Activated naive CD4-positive, alpha-beta T cell treated with anti-CD3 and anti-CD28 coated beads, Interleukin-2, amount 50 U/mL, for 72 hours (primary cell): ENCODE measurements at places on chromosomes 7 and 10.

- DNase-seq: peak; percentile 54
Observed at GRCh38 chr10:6507311-6507710, 72.8 kb downstream of the PRKCQ start.

DNA sequence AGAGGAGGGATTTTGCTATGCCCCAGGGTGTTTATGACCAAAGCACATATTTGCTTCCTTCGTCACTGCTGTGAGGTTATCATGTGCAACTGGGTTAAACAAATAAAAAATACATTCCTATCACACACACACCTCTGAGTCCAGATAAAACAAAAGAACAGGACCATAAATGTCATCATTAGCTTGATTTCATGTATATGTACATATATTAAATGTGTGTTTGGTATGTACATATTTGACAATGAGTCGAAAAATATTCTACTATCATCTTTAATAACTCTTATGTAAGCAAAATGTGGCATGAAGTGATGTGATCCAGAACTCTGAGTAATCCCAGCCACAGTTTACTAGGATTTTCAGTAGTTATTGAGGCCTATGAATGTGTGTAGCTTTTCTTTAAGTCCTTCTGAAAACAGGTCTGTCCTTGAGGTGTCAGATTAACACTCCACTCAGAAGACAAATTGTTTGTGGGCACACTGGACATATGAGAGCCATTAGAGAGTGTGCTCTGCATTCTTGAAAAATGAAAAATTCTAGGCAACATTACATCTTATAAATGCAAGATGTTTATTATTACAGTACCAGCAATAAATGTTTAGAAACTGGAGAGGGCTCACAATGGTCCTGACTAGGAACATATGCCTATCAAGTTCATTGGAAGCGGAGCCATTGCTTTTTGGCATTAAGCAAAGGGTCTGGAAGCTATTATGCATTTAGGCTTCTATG, 335.1 kb upstream of the SEMA3A start:
- no peak for DNase-seq

DNA sequence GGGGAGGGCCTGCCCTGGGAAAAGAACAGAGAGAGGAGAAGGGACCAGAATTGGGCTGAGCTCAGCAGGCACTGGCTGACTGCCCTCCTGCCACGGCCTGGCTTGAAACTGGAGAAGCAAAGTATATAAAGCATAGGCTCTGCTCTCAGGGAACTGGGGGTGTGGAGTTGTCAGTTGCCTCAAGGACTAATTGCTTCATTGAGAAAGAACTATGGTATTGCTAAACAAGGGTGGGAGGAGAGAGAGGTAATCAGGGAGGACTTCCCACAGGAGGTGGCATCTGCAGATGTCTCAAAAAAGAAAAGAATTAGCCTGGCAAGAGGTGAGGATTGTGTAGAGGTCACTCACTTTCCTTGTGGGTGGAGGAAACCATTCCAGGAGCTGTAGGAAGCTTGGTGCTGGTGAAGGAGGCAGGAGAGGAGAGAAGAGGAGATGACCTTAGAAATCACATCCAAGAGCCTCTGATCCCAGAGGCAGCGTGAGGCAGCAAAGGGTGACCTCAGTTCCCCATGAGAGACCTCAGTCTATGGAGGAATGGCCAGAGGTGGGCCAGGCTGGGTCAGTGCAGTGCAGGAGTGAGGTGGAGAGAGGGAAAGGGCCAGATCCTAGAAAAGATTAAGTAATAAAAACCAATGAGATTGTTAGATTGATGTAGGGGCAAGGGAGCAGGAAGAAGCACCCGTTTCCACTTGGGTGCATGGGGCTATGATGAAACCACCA, 2.4 kb downstream of the PILRB start:
- no peak for DNase-seq

DNA sequence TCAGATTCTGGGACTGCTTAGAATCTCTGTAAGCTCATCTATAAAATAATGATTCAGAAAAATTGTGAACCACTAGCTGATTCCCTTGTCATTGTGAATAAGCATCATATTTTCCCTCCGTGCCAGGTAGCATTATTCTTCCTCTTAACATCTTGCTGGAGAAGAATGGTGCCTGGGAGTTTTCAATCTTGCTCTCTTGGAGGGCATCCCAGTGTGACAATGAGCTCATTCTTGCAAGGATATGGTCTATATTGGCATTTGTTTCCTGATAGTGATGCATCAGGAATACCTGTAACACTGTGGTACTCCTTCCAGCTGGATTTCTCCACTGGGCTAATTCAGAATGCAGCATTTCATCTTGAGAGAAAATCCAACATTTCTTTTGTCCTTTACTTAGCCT, 126.4 kb upstream of the ITGB1 start:
- no peak for DNase-seq

DNA sequence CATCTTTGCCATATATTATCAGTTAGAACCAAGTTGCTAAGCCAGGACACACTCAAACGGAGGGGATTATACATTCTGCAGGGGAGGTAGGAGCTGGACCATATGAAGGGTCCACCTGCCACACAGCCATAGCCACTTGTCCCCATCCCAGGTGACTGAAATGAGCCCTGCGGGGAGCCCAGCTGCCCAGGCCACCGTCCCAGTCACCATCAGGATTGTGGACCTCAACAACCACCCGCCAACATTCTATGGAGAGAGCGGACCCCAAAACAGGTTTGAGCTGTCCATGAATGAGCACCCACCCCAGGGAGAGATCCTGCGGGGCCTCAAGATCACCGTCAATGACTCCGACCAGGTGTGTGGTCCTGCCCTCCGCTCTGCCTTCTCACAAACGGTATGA, 13.7 kb downstream of the CDHR1 start:
- no peak for DNase-seq

DNA sequence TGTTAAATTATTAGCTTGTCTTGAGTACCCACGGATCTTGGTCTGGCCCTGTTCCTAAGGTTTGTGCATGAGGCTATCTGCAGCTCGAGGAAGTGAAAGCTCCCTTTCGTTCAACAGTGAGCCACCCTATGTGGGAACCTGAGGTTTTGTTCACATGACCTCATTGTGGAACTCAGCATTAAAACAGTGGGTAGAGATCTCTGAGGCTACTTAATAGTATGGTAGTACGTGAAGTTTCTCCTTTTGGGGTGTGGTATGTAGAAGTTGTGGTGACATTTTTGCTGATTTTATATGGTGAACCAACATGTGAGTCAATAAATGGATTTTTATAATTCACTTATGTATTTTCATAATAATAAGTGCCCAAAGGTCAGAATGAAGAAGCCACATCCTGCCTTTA, 252.7 kb upstream of the FERD3L start:
- no peak for DNase-seq

GRCh38 chr10:119190353-119190752, 11.7 kb upstream of the PRDX3 start:
- DNase-seq: no peak

DNA sequence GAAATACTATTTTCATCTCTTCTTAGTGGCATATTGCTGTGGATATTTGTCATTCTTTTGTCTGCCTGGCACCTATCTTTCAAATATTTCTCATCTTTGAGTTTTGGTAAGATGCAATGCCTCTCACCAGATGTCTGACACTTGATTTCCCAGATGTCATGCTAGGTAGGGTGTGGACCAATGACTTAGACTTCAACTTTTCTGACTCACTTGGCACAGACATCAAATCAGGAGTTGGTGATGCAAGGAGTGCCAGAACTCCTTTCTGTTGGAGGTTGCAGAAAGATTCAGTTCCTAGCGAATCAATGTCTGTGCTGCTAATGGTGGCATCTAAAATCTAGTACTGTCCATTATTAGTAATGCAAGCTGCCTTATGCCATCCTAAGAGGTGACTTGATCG, 216.9 kb upstream of the FERD3L start:
- DNase-seq: no peak
